Left forelimb (tissue), 1 donor: ENCODE measurements at places on chromosomes 6 and 20.

- DNase-seq: no peak
Measured at GRCh38 chr20:16293590-16293989, 279.7 kb downstream of the KIF16B start.

DNA sequence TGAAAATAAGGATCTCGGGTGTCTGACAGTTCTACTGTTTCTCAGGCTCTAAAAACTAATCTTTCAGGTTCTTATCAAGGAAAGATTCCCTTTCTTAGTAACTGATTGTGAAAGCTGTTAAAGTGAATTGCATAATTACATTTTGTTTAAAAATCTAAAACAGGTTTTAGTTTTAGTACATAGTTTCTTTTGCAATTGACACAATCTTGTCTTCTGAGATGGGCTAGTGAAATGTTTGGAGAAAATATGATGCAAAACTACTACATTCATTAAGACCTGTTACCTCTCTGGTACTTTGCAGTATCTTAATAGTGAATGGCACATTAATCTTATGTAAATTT is 298.4 kb downstream of the UTRN start:
- no peak for DNase-seq

- no peak for DNase-seq
Measured at GRCh38 chr6:136777651-136778050, 14.6 kb downstream of the MAP3K5 start.

GRCh38 chr6:112155886-112156285 is 68.5 kb downstream of the FAM229B start:
- DNase-seq: no peak

- DNase-seq: no peak
Measured at GRCh38 chr20:58864346-58864745, 11.8 kb downstream of the GNAS start.

DNA sequence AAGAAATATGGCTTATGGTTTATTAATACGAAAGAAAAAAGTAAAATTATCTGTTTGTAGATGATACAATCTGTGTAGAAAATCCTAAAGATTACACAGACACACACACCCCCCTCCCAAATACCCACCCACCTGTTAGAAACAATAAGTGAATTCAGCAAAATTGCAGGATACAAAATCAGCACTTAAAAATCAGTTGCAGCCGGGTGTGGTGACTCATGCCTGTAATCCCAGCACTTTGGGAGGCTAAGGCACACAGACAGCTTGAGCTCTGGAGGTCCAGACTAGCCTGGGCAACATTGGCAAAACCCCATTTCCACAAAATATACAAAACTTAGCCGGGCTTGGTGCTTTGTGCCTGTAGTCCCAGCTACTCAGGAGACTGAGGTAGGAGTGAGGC is 42.3 kb downstream of the NINL start:
- DNase-seq: no peak

GRCh38 chr20:44222633-44223368 is 12.2 kb upstream of the OSER1 start:
- DNase-seq: no peak

GRCh38 chr20:680638-681187 is 5.1 kb upstream of the SCRT2 start:
- no peak for DNase-seq

GRCh38 chr6:77363702-77364101 is 99.6 kb downstream of the HTR1B start:
- no peak for DNase-seq

DNA sequence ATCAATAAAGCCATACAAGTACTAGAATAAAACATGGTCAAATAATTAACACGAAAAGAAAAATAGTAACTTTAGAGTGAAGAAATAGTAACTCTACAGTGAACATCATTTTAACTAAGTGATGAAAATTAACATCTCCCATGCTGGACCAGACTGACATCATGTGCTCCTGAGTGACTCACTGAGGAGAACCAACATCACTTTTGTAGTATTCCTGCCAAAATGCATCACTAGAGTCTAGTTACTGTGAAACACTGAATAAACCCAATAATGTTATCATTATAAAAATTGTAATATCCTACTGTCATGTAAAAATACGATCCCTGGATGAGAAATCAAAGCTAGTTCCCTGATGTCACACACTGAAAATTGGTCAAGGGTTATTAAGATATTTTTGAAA is 361.3 kb downstream of the CD109 start:
- no peak for DNase-seq

- no peak for DNase-seq
Measured at GRCh38 chr6:55617272-55617671, 38.3 kb upstream of the HMGCLL1 start.

DNA sequence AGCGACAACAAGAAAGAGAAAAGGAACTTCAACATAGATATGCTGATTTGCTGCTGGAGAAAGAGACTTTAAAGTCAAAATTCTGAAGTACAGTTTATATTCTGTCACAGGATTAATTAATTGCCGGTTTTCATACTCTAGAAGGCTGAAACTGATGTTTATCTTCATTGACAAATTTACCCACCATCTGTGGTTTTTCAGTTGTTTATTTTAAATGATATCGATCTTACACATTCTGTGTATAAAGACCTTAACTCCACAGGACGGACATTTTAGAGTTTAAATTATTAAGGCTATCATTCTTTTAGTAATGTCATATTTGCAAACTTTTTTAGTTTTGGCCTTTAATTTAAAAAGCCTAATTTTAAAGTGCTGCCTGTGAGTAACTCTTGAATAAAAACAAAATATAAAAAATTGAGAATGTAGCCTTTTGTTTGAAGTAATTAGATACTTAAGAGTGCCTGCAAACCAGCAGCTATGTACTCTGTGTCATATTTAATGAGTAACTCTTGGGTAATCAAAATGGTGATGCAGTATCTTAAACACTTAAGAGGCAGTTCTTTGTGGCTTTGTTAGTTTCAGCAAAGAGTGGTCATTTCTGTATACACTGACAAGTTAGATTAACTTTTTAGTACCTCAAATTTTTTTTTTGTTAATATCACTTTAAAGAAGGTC is 59.3 kb downstream of the CDC5L start:
- no peak for DNase-seq

- no peak for DNase-seq
Measured at GRCh38 chr6:152981989-152982903, 595 bp downstream of the FBXO5 start.

GRCh38 chr20:48816282-48817205 is 11.3 kb downstream of the PREX1 start:
- no peak for DNase-seq

DNA sequence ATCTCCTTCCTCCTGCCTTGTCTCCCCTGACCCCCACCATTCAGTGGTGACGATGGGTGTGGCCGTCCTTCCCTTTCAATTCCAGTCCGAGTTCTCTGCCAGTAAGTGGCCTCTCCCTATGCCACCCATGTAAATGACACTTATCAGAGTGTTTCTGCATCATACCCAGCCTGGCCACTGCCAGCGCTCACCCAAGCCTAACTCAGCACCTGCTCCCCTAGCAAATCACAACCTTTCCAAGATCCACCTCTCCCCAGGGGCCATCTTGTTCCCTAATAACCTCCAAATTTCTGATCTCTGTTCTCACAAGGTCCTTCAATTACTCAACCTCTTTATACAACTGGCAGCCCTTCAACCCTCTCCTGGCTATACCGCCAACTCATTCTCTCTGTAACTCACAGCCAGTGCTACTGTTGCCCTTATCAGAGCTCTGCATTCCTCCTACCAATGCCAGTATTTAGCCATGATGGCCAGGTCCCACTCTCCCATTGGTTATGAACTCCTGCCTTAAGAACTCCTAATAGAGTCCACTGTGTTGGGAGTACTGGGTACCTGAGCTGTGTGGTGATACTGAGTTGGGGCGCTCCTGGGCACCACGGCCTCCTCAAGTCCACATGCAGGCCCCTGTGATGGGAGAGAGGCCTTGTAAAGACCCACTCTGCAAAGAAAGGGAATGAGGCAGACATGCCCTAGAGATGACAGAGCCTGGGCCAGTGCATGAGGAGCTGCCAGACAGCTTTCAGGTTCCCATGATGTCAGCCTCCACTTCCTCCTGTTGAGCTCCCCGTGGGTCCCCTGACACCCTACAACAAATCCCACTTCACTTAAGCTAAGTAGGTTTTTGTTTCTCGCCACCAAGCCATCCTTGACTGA is 187.4 kb upstream of the RREB1 start:
- DNase-seq: no peak

DNA sequence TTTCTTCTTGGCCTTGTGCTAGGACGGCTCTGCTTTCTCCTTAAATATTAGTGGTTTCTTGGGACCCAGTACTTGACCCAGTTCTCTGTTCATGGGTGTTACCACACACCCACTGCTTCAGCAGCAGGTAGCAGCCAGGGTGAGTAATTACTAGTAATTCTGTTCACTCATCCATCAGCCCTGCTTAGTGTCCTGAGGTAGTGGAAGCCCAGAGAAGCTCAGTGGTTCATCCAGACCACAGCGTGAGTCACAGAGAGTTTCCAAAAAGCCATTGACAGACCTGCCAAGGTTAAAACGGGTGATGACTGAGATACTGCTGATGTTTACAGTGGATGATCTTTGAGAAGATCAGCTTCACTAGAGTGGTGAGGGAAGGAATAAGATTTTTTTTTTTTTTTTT is 51.7 kb upstream of the HINT3 start:
- DNase-seq: no peak

DNA sequence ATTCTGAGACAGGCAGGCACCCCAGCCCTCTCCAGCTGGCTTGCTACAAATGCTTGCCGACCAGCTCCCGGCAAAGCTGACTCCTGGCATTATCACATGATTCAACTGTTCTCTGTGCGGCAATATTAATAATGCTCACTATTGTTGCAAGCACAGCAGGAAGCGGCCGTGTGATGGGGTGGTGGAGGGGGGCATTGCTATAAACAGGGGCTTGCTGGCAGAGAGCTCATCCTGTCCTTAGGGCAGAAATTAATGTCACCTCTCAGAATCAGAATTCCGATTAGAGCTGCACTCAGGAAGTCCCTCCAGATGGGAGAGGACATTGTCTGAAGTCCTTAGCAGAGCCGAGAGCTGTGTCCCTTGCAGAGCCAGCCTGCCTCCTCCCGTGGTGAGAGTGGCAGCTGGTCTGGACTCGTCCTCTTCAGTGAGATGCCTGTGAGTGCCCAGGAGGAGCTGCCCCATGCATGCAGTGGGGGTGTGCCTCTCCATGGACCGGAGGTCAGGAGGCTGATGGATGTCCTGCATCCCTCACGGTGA is 162.5 kb downstream of the CDH4 start:
- no peak for DNase-seq

DNA sequence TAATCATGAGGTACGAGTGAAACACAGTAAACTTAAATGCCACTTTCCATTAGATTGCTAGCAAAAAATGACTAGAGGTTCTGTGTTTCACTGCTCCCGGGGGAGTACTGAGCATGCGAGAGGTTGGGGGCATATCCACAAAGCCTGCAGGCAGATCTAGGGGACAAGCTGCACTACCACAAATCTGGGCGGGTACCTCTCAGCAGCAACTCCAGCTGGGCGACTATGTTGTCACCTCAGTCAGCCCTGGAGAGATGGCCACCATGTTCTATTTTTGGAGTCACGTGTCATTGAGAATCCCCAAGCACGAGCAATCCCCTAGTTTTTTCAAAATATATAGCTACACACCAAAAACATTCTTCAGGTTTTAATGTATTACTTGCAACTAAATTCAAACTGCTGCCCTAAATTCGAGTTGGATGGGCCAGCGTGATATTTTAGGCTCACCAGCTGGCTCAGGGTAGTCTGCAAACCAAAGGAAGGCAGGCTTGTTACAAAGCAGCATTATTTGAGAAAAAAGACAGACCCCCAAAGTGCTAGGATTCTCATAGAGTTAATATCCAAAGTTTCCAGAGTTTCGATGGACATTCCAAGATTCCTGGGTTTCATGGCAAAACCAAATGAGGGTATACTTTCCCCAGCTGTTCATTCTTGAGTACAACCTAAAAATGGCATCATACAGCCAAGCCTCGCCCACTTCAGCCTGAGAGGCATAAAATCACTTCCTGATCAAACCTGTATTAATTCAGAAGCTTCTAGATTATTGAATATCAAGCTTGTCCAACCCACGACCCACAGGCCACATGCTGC is 24.1 kb upstream of the MYLIP start:
- DNase-seq: no peak

DNA sequence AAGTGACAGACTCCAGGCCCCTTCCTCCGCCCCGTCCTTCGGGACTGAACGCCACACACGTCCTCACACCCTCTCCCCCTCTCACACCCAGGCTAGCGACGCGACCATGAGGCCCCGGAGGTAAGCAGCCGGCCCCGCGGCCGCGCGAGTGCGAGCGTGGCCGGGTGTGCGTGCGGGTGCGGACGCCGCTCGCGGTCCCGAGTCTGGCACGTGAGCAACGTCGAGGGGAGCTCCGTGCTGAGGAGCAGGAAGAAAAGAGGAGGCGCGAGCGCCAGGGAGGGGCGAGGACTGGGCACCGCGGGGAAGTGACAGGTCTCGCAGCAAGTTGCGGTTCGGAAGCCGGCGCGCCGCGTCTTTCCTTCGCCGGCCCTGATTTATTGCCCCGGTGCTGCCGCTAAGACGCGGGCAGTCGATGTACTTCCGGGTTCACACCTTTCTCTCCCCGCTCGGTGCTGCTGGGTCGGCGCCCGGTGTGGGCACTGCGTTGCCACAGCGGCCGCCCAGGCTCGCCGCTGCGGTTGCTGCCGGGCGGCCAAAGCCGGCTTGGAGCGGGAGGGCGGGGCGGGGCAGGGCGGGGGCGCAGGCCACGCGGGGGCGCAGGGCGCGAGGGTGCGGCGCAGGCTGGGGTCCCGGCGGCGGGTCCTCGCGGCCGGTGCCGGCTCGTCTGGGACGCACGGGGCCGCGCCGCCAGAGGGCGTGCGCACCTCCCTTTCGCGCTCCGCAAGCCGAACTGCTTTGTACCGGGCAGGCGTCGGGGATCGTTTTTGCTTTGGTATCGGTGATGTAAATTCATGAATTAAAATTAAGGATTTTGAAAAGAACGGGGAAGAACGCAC is 15.8 kb upstream of the LIN28B start:
- DNase-seq: peak; percentile 74

GRCh38 chr6:129546702-129547101 is 163.3 kb downstream of the ARHGAP18 start:
- no peak for DNase-seq
